Islet precursor cell (in vitro differentiated cells): ENCODE measurements at places on chromosomes 6 and 20.
A peak's percentile ranks its signal among the peaks of the same experiment; 100 is the strongest.

DNA sequence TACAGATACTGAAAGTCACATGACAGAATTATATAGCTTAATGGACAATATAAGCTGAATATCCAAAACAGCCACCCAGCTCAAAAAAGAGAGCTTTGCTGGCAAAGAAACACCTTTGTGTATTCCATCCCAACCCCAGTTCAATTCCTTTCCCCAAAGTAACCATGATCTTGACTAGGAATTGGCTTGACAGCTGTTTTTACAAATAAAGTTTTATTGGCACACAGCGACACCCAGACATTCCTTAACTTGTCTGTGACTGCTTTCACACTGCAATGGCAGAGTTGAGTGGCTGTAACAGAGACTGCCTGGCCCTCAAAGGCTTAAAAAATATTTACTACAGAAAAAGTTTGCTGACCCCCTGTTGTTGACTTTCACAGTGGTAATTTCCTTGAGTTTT is 264.0 kb upstream of the TSHZ2 start:
- DNase-seq: no peak

DNA sequence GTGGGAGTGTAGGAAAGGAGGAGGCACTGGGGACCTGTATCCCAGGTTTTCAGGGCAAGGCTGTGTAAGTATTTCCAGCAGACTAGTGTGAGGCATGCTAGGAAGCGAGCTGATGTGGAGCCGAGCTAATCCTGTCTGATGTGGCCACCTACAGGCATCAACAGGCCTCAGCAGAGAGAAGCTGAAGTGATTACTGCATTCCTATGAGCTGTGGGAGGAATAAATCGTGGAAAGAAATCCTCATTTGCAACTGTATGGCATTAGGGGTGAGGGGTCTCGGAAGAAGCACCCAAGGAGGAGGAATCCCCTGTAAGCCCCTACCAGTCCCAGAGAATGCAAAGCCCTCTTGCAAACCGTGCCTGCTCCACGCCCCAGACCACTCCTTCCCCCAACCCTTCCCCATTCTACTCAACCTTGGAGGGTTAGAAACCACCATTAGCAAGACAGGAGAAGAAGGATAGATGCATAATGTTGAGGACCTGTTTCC is 41.6 kb downstream of the C6orf15 start:
- peak; percentile 92 for DNase-seq

DNA sequence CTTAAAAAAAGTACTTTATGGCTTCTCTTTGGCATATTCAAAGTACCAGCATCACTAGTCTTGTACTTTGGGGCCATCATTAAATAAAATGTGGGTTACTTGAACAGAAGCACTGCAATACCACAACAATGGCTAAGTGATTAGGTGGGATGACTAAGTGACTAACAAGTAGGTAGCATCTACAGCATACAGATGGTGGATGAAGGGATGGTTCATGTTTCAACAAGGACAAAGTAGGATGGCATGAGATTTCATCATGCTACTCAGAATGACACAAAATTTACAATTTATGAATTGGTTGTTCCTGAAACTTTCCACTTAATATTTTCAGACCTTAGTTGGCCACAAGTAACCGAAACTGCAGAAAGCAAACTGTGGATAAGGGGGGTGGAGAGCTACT is 7.7 kb downstream of the MPC1 start:
- no peak for DNase-seq

GRCh38 chr6:19837511-19838441 is 606 bp downstream of the ID4 start:
- peak; percentile 76 for DNase-seq

DNA sequence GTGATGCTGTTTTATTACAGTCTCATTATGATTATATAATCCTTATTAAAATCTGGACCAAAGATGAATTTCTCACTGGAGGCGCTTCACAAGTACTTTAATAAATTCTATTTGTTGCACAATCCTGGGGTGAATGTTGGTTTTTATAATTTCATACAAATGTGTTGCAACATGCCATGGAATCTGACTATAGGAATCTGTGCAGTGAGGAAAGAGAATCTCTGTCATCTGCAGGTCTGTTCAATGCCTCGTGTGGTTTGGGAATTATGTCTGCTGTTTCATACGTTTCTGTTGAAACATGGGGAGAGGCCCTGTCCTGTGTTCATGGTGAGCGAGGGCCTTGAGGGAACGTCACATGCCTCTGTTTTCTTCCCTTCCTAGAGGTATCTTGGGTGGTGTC is 277.3 kb downstream of the CDH4 start:
- DNase-seq: no peak

GRCh38 chr6:10837009-10837621 is 1.2 kb downstream of the MAK start:
- DNase-seq: peak; percentile 56

GRCh38 chr6:133131621-133132465 is 109.3 kb upstream of the EYA4 start:
- DNase-seq: peak; percentile 63

DNA sequence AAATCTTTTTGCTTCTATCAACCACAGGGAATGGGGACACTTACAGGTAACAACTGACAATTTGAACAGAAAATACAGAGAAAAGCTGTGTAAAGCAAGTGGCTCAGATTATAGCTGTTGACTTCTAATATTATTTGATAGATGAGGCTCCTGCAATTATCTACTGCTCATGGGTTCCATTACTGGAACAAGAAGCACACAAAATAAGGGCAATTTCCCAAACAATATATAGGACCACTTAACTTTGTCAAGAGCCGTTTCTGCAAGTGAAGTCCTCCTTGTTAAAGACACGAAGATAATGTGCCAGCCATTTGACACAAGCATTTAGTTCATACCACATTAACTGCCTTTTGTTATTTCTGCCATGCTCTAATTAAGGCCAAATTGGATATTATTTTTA is 315.5 kb upstream of the ARID1B start:
- no peak for DNase-seq

DNA sequence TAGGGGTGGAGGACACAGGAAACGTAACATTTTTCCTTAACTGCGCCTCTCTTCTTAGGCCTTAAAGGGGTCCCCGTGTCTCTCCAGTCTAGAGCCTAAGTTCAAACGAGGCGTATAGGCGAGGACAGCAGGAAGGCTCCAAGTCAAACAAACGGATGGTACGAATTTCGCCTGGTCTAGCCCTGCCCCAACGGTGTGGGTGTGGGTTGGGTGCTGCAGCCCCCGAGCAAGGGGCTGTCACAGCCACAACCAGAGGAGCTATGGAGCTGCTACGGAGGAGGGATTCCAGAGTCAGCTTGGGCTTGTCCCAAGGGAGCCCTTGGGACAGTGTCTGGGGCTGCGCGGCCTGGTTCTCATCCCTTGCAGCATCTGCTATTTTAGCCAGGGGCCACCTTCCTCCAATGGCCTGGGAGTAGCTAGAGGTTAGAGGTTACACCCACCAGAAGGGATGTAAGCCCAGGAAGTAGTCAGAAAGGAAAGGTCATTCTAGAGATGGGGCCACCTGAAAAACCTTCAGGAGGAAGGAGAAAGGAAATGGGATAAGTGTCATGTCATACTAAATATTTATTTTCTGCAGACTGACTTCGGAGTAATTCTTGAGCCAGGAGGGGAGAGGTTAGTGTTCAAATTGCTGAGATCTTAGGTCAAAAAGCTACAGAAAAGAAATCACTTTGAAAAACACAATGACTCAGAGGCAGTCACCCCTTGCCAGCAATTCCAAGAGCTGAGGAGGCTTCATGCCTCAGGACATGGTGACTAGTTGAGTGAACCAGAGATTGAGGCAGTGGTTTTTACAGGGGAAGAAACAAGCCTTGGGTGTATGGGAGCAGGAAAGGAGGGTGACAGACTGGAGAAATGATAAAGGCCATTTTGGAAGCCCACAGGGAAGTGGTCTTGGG is 21.7 kb downstream of the VPS52 start:
- peak; percentile 67 for DNase-seq

GRCh38 chr6:118485601-118486550 is 62.2 kb upstream of the PLN start:
- no peak for DNase-seq

DNA sequence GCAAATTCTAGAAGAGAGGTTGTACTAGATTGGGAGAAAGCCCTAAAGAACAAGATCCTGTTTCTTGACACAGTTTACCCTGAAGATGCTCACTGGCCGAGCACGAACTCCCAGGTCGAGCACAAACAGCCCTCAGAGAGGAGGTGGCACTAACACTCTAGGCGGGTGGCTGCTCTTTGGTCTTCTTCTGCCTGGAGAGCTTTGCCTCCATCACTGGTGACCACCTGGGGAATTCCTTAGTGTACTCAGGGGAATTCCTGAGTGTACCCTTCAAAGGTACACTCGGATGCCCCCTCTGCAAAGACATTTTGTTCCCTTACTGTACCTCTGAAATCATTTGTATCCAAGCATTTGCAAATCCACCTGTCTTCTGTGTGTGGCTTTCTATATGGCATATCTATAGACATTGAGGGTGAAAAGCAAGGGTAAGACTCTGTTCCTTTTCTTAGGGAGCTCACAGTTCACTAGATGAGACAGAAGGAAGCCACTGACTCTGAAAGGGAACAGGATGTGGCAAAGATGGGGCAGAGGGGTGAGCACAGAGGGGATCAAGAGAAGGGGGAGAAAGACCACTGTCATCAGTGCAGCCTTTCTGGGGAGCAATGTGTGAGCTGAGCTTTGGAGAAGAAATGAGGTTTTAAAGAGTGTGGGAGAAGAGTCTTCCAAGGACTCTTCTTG is 169.8 kb upstream of the PROKR2 start:
- DNase-seq: no peak

DNA sequence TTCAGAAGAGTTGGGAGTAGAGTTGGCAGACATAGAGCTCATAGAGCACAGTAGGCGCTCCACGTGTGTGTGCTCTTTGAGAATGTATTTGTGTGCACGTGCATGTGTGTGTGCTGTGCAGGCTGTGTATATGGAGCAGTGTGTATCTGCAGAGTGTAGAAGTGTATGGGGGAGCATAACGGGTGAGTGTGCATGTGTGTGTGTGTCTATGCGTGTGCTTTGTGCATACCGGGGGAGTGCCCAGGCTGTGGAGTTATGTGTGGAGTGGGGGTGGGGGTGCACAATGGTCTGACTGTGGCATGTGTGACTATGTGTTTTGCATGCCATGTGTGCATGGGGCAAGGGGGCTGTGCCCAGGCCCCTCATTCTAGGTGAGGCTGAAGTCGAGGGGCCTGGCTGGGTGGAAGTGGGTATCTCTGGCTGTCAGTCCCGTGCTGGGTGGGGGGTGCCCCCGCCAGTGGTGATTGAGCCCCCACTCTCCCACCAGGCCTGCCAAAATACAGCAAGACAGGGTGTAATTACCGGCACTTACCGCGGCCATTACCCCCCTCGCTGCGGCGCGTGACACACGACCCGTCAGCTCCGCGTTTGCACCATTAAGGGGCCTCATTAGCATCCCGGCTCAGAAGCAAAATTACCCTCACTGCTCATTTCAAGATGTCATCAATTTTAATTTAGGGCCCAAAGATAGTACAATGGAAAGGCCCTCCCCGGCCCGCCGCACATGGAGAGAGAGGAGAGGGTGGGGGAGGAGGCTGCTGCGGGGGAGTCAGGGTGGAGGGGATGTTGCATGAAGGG is 39.1 kb downstream of the MDFI start:
- DNase-seq: peak; percentile 48

GRCh38 chr20:35618263-35619131 is 2.9 kb downstream of the SPAG4 start:
- peak; percentile 66 for DNase-seq

GRCh38 chr6:130837067-130837466 is 9.9 kb downstream of the SMLR1 start:
- DNase-seq: no peak

DNA sequence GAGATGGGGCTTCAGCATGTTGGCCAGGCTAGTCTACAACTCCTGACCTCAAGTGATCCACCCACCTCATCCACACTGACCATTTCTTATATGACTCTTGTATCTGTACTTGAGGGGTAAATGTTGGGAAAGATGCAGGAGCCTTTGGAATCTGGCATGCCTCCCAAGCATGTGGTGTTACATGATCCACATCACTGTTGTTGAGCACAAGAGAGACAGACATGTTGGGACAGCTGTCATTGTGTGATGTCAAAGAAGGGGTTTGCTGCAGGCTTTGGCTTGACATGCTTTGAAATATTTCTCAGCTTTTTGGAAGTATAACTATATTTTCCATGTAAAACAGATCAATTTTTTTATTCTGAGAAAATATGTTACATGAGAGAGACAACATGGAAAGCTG is 139.9 kb downstream of the MOXD1 start:
- no peak for DNase-seq

DNA sequence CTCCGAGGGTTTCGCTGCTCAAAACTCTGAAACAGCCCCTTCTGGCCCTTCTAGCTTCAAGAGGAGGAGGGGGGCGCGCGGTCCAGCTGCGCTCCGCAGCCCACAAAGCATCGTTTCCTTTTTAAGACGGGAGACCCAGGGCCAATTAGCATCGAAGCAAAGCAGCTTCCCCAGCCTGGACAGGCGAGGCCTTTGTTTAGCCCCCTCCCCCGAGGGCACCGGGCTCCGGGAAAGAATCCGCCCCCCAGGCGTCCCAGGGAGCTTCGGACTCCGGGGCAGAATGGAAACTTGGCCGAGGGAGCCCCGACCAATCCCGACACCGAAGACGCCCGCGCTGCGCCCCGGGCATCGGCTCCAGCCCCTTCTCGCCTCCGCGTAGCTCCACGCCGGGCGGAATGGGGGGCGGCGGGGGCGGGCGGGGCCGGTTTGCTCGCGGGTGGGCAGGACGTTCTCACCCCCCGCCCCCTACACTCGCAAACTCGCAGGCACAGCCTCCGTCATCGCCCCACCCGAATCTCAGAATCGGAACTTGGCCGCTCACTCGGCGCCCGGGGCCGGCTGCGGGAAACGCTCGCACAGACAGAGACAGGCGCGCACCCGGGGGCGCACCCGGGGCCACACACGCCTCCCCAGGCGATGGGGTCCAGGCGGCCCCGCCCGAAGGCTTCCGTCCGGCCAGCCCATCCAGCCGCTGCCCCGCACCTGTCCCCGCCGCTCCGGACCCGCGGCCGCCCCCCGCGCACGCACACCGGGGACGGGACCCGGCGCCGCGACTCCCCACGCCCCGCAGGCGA is 628 bp downstream of the NKAIN4 start:
- DNase-seq: peak; percentile 87

- DNase-seq: no peak
Measured at GRCh38 chr6:89190741-89191140, 26.4 kb downstream of the GABRR1 start.

GRCh38 chr20:61253264-61253639 is 1.2 kb downstream of the CDH4 start:
- no peak for DNase-seq

DNA sequence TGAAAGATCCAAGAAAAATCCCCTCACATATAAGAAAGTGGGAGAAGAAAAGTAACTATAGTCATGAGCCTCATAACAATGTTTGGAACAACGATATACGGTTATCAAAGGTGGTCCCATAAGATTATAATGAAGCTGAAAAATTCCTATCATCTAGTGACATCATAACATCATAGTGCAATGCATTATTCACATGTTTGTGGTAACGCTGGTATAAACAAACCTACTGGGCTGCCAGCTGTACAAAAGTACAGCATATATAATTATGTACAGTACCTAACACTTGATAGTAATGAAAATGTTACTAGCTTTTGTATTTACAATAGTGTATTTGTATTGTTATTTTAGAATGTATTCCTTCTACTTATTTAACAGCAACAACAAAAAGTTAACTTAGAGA is 240.7 kb downstream of the RNGTT start:
- DNase-seq: no peak
